ENCODE measurements at places on chromosomes 7 and 10.

DNA sequence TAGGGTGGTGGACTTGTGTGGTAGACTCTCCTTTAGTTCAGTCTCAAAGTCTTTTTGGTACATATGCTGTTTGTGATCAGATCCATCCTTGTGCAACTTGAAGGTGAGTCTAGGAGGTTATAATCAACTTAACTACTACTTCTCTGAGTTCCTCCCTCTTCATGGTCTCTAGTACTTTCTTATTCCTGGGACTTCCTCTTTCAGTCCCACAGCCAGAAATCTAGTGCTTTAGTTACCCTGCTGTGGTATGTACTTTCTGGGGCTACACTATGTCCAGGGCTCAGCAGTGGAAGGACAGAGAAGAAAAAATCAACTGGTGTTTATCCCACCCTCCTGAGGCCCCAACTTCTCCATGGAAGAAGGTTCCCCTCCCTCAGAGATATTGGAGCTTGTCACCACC lies 19.4 kb upstream of the ATAD1 start:
- no peak for DNase-seq

DNA sequence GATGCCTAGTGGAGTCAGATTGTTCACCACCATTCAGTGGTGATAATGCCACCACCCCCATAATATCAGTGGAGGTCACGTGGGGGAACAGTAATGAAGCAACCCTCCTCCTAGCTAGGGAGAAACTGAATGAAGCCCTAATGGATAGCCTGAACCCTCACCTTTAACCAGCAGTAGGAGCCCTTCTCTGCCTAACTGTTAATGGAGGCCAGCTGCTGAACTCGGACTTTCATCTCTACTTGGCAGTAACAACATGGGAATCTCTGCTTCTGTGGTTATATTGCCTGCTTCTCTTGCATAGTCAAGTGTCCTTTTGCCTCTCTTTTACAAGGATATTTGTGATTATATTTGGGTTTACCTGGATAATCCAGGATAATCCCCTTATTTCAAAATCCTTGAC lies 1097.9 kb downstream of the REEP3 start:
- no peak for DNase-seq

DNA sequence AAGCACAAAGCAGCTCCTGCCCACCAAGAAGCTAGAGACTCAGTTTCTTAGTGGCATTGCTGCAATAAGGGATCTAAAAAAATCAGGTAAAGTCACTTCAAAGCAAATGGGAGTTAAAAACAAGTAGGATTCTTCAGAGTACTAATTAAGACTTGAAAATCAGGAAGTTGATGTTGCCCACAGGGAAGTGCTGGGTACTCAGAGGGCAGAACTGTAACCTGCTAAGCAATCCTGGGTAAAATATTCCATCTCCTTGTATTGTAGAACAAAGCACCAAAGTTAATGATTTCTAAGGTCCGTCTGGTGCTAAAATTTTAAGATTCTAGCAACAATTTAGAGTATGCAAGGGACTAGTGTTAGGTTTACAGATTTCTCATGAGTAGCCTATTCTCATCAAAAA lies 8.3 kb downstream of the PEX1 start:
- DNase-seq: no peak

- peak; percentile 48 for DNase-seq
Measured at GRCh38 chr10:133133471-133134231, 26.4 kb upstream of the KNDC1 start.

DNA sequence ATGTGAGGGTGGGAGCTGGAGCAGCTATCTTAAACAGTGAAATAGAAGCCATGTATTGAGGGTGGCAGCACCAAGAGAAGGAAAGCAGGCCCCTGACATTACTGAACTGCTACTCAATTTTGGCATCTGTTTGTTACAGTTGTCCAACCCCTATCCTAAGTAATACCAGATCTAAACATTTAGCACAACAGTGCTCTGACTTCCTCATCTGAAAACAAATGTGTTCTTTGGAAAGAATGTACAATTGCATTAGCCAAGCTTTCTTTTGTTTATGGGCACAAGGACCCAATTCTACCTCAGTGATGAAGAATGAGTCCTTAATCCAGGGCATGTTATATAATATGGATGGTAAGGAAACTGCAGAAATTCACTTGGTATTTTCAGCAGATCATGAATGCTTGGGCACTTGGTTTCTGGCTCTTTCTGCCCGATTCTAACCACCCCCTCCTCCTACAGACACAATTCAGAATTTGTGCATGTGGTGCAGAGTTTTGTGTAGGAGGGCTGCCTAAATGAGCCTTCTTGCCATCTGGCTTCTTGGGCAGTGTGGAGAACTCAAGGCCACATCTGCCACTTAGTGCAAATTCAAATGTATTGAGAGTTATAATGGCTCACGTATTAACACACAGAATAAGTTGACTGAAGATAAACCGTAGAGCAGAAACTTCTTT lies 36.9 kb upstream of the KMT2E start:
- DNase-seq: no peak

DNA sequence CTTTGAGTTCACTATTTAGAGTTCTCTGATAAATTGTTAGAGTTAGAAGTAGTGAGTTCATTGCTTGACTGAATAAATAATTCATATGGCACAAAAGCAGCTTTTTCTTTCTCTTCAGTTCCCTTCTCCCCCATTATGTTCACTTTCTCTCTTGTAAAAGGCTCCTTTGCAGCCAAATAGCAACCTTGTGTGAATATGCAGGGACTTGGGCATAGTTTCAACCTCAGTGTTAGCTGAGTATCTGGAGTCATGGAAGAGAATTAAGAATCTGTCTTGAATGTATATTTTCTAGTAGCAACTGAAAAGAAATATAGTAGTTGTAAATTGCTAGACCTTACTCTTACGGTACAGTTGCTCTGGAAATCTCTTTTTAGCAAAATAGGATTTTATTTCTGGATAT lies 31.9 kb downstream of the ZEB1 start:
- DNase-seq: no peak

DNA sequence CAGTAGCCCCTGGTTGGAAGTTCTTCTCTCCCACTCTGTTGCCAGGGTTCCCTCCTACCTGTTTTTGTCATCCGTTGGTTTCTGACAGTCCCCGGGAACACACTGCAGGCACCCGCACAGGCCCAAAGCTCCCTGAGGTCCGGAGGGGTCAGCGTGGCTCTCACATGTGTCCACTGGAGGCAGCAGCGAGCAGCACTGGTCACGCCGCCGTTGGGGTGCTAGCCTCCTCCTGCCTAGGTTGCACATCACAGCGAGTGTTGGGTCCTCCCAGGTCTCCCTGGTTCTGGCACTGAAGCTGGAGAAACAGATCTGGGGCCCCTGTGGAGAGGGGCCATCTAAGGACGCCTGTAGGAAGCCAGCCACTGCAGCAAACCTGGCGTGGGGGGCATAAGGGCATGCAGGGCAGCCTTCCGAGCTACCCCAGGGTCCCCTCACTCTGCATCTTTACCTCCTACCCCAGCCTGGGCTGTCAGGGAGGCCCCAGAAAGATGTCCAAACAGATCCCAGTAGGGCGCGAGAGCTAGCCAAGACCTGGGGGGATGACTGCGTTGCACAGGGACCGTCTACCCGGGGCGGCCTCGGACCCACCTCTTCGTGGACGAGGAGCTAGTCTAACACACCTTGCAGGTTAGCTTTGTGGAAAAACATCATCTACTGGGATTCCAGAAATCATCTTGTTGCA lies 28.9 kb downstream of the LRRC27 start:
- peak; percentile 71 for DNase-seq

DNA sequence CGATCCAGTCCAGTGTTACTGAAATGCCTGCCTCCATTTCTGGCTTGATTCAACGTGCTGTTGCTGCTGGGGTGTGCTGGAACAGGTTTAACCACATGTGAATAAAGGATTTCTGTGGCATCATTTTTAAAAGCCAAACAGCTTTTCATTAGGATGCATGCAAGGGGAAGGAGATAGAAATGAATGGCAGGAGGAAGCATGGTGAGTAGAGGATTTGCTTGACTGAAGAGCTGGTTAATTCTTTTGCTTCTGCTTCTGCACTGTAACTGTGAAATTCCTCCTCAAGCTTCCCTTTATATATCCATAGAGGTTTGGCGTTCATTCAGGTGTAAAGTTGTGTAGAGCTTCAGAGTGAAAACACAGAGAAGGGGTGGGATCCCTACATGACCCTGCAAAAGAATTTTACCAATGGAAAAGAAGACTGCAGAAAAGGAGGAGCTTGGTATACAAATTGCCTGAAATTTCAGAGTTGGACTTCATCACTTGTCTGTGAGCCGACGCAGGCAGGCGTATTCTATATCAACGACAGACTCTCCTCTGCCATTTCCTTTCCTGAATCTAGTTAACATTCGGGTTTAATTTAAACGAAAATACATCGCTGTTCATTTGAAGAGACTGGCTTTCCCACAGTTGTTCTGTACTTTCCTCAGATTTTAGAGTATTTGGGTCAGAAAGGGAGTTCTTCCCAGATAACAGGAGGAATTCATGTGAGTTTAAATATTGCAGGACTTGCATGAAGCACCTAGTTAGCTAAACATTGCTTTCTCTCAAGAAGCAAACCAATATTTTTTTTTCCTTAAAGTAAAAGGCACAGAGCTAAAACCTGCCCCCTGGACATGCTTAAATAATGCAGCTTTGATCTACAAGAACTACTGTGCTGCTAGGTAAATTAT lies at the start of gene SOSTDC1:
SOSTDC1 (minus strand) TSS at position 270 of the 893 bp plus-strand sequence; CDS start at position 200, 70 bp downstream.
- DNase-seq: no peak

GRCh38 chr10:119416855-119417254 lies 125.7 kb downstream of the RGS10 start:
- peak; percentile 81 for DNase-seq

GRCh38 chr7:94297397-94297838 lies 97.3 kb upstream of the COL1A2 start:
- no peak for DNase-seq

DNA sequence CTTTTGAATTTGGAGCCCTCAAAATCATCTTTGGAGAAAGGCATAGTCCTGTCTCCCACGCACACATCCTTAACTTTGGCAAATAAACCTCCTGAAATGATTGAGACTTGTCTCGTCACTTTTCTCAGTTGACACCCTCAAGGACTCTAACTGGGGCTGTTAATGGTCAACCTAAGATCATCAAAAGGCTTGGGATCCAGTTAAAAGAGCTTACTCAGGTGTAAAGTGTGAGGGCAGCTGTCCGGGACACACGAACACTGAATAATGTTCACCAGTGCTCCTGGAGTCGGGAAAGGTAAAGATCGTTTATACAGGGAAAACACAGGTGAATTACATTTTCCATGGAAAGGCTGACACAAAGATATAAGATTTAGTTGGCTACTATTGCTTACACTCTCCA lies 84.7 kb downstream of the PAXIP1 start:
- DNase-seq: no peak

DNA sequence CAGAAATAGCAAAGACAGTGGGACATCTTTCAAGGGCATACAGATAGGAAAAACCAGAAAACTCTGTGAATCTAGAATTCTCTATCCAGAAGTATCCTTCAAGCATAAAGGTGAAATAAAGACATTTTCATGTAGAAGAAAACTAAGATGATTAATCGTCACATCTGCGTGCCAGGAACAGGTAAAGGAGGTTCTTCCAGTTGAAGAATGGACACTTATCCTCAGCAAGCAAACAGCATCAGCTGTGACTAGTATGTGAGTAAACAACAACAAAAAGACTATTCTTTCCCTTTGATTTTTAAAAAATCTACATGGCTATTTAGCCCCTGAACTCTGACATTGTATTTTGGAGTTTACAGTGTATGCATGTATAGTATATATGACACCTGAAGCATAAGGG lies 124.9 kb downstream of the LRMDA start:
- DNase-seq: no peak
